ENCODE measurements at places on chromosomes 7 and 10.

GRCh38 chr10:121655254-121656144, 57.3 kb upstream of the FGFR2 start:
- no peak for DNase-seq

GRCh38 chr10:73576890-73577591, 14.1 kb downstream of the USP54 start:
- no peak for DNase-seq

- DNase-seq = no peak
Observed at GRCh38 chr10:64394744-64395143, 873.5 kb downstream of the REEP3 start.

GRCh38 chr7:75657866-75658265, 80.9 kb downstream of the HIP1 start:
- DNase-seq = no peak

- DNase-seq = no peak
Observed at GRCh38 chr10:129949891-129950291, 14.2 kb downstream of the EBF3 start.

GRCh38 chr7:130947792-130948580, 214.0 kb upstream of the KLF14 start:
- no peak for DNase-seq

GRCh38 chr10:27240212-27241009, at the start of gene ACBD5:
TSS of gene ACBD5 (minus strand) at chr10:27240797. CDS start at chr10:27240688, 109 bp downstream.
- peak; percentile 77 for DNase-seq

DNA sequence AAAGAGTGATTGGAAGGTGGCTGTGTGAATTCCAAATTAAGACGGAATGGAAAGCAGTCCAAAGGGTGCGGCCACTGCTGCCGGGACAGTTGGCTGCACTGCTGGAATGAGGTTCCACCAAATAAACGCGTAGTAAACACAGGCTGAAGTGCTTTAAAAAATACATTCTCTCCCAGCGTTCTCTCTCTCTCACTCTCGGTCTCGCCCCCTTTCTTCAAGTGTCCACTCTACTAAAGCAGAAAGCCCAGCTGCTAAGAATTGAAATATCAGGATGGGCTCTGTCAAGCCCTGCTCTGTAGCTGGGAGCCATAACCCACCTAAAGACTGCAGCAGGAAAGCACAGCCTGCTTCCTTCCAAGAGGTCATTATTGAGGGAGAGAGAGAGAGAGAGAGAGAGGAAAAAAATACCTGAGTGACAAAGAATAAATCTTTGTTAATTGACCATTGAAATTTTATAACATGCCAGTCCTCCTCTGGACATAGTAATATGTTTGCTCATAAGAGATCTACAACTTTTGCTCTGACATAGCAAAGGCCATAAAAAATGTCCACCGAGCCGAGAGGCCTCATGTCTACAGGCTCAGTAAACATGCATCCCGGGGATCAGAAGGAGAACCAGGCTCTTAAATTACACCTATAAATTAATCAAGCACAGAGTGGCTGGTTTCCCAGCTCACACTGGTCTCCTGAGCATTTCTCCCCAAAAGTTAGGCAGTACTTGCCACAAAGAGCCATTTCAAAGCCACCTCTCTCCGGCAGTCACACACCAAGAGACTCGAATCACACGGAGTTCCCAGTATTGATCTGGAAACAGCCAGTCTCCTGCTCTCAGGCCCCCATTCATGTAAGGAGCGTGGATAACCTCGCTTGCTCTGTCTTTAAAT, 72.8 kb downstream of the FGFR2 start:
- no peak for DNase-seq

DNA sequence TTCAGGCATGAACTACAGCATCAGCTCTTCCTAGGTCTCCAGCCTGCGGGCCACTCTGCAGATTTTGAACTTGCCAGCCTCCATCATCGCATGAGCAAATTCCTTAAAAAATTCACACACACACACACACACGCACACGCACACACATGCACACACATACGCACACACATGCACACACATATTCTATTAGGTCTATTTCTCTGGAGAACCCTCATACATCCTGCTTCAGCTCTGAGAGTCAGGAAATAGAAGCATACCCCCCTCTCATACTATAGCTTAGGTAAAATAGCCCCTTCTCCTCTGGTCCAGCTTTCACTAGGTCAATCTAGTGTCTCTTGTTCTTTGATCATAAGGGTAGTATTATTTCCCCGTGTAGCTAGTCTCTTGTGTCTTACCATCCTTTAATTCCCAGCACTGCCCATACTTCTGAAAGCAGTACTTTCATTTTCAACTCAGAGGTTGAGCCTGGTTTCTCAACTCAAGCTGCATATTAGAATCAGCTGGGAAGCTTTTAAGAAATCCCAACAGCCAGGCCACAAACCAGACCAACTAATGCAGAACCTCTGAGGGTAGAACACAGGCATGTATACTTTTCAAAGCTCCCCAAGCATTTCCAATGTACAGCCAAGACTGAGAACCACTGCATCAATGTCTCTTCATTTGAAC, 30.9 kb upstream of the ITGB8 start:
- no peak for DNase-seq

- no peak for DNase-seq
Observed at GRCh38 chr10:130568246-130568645, 432.1 kb downstream of the GLRX3 start.

DNA sequence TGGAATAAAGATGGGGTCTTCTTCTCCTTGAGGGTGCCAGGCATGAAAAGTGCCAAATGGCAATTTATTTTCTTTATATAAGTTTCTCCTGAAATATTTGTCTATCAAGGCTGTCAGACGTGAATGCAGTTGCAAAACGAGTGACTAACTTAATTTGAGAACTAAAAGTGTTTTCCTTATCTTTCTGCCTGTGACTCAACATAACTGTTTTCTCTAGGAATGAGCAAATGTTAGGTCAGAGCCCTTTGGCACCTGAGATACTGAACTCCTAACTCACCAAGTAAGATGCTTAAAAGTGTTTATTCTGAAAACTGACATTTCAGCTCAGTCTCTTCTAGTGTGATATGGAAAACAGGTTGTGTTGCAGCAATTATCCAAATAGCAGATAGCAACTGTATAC, 197.0 kb downstream of the STK31 start:
- no peak for DNase-seq

GRCh38 chr10:6200734-6201515, 1.8 kb upstream of the PFKFB3 start:
- DNase-seq = no peak

- DNase-seq = no peak
Observed at GRCh38 chr7:96052860-96053470, 268.9 kb downstream of the SLC25A13 start.

DNA sequence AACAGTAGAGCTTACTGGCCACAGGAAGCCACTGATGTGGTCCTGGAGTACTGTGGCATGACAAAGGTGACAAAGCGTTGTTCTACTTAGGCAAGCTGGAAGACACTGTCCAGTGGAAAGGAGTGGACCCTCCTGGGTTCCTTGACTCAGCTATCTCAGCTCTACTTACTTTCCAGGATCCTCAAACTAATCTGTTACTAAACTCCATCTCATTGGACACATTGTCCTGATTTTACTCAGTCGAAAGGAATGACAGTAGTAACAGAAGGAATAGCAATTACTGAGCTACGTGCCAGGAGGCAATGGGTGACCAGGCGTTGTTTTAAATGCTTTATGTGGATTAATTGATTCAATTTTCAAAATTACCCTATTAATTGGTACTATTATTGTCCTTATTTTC, 41.6 kb downstream of the ABLIM1 start:
- DNase-seq = no peak

DNA sequence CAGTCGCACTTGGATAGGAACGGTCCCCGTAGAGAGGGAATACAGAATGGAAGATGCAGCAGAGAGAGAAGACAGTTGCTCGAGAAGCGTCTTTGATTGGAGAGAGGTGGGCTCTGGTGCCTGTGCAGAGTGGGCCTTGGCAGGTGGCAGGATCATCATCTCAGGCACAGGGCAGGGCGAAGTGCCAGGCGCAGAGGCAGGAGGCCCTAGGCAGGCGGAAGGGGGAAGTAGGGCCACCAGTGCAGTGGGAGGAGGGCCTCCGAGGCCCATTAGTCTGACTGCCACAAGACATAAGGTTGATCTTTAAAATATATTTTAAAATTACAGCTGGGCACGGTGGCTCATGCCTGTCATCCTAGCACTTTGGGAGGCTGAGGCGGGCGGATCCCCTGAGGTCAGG, 10.1 kb downstream of the CARD11 start:
- no peak for DNase-seq

DNA sequence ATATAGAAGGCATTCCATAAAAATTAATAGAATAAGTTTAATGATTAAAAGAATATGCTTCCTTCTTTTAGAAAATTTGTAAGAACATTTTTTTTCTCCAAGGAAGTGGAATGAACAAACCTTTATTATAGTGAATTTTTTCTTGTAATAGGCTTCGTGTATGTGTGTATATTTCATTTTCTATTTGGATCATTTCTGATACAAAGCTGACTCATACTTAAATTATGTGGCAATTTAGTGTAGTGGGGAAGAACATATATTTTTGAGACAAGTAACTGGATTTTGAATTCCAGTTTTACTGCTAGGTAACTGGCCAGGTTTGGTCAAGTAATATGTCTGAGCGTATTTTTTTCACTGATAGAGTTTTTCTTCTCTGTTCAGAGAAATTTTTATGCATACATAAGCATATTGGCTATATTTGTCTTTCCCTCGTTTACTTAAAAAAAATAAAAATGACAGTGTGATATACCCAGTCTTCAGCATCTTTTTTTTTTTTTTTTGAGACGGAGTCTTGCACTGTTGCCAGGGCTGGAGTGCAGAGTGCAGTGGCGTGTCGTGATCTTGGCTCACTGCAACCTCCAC, 50.8 kb downstream of the CDK13 start:
- DNase-seq = peak; percentile 8

- DNase-seq = no peak
Observed at GRCh38 chr10:128744092-128744491, 617.9 kb upstream of the MKI67 start.

DNA sequence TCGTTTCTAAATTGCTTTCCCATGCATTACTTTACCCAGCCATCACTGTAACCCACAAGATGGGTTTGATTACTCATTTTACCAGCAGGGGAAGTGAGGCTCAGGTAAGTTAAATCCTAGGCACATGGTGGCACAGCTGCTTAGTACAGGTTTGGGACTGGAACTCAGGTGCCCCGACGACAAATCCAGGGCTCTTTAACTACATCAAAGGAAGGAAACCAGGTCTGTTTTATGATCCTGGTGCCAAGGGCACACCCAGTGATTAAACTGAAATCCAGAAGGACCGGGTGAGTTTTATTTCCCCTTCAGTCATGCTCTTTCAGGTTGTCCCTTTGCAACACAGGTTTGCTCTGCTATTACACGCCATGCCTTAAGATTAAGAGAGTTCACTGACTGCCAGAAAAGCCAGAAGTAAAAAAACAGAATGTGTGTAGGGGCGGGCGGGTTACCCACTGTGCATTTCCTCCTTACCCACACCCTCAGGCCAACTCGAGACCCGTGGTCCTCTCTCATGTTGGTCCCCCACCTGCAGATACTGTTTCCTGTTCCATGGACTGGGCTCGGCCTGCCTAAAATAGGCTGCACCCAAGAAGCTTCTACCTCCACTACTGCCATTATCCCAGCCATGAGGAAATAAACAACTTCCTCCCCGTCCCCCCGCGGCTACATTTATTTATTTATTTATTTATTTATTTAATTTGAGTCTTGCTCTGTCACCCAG, 55.1 kb upstream of the KDM7A start:
- no peak for DNase-seq
